ENCODE measurements at places on chromosomes 1 and 21.
A peak's percentile ranks its signal among the peaks of the same experiment; 100 is the strongest.

GRCh38 chr1:174008979-174009378, 13.2 kb downstream of the RC3H1 start:
- DNase-seq = peak; percentile 84

- DNase-seq = no peak
These were observed 26.5 kb upstream of the LEPR start for GRCh38 chr1:65393928-65394327.

- no peak for DNase-seq
These were observed 147.6 kb downstream of the NEK7 start for GRCh38 chr1:198304431-198304830.

GRCh38 chr1:46667782-46668760, at the start of gene ATPAF1:
ATPAF1 (minus strand) TSS chr1:46668364; CDS start chr1:46668322, 42 bp downstream.
- peak; percentile 72 for DNase-seq

- no peak for DNase-seq
These were observed 518.0 kb upstream of the ZP4 start for GRCh38 chr1:238408737-238409136.

GRCh38 chr1:98288494-98288893, 367.7 kb upstream of the DPYD start:
- peak; percentile 13 for DNase-seq

- no peak for DNase-seq
These were observed 14.4 kb downstream of the MTF2 start for GRCh38 chr1:93093332-93094006.

GRCh38 chr1:145887631-145888030, 2.0 kb upstream of the ANKRD35 start:
- DNase-seq = no peak

DNA sequence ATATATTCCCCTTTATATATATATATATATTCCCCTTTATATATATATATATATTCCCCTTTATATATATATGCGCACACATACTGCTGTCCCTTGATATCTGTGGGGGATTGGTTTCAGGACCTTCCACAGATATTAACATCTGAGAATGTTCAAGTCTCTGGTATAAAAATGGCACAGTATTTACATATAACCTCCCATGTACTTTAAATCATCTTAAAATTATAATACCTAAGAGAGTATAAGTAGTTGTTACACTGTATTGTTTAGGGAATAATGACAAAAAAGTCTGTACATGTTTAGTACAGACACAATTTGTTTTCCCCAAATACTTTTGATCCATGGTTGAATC, 45.8 kb downstream of the NR5A2 start:
- no peak for DNase-seq

GRCh38 chr1:22241250-22241649, 98.4 kb upstream of the WNT4 start:
- no peak for DNase-seq

DNA sequence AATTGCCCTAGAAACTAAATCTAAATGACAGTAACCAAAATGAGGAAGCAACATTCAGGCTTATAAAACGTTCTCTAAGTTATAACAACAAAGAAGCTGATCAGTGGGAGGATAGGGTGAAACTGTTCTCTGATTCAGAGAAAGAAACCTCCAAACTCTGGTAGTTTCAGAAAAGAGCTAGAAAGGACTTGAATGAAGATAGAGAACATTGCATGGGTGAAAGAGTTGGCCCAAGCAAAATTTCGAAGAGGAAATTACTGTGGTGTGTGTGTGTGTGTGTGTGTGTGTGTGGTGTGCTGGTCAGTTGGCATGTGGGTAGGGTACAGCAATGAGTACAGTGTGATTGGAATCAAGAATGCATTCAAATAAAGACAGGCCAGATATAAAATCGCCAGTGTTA, 16.5 kb upstream of the SPAG17 start:
- DNase-seq = peak; percentile 76

GRCh38 chr21:46000182-46000730, 18.7 kb downstream of the COL6A1 start:
- DNase-seq = no peak

DNA sequence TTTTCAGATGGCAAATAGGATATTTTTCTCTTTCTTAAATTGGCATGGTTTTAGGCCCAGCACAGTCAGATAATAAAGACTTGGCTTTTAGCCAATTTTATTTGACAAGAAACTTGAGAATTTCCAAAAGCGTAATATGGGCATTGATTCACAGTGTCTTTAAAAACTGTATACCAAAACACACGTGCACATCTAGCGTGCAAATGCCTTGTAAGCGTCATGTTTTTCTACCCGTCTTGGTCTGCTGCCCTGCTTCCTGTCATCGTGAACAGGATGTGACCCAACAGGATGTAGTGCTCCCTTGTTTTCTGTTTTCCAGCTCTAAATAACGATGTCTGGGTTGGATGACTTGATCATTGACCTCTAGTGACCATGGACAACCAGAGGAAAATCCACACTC, 24.7 kb upstream of the SLC44A3 start:
- DNase-seq = no peak

DNA sequence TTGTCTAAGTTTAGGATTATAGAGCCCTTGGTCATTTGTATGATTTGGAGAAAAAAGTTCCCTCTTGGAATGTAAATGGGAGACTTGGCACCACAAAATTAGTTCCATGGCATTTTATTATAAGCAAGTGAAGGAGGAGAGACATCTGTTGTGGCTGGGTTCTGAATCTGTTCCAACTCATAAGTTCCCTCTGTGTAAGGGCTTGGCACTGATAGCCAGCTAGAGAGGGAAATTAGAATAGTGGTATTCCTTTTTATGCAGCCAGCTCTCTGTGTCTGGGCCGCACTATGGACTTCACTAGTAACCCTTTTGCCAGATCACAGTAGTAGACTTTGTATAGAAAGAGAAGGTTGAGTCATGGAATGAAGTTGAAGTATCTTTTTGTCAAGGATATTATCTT, 31.1 kb downstream of the GNAI3 start:
- DNase-seq = no peak

DNA sequence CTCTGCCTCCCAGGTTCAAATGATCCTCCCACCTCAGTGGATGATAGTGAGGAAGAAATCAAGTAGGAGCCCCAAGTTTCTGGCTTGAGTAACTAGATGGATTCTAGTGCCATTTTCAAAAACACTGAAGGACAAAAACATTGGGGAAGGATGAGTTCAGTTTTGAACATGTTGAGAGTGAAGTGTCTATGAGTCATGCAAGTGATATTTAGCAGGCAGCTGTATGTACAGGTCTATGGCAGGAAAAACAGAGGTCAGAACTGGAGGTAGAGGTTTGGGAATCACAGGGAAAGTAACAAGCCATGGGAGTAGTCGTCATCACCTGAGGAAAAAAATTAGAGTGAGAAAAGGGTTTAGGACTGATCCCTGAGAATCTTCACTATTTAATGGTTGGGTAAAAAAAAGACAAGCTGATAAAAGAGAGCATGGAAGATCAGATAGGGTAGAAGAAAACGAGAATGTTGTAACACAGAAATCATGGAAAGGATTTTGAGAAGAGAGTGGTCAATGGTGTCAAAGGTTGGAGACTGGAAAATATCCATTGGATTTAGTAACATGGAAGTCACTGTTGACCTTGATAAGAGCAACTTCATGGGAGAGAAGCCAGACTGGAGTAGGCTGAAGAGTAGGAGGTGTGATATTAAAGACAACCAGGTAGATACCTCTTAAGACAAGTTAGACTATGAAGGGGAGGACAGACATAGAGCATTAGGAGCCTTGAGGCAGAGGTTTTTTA, 53.1 kb downstream of the DIPK1A start:
- DNase-seq = no peak

All from OCI-M1 (cell line).